T-helper 17 cell (primary cell): ENCODE measurements at places on chromosomes 3 and 15. TPM values are rescaled to one million over a fixed set of nuclear protein-coding genes. Genes with fewer than 3 reads are reported as not detected.
A peak's percentile ranks its signal among the peaks of the same experiment; 100 is the strongest.

BOC gene
- total RNA-seq = not detected

- H3K4me1 ChIP-seq = no peaks in the 10 kb centered on the region
- peaks cover 5% of the 10 kb centered on the region for H3K36me3 ChIP-seq
- H3K27ac ChIP-seq = no peak overlapping the region
- DNase-seq = no peak
- H3K4me3 ChIP-seq = no peak overlapping the region
These were observed 20.2 kb downstream of the GBE1 start for GRCh38 chr3:81741216-81741615.

- no peak for DNase-seq
- H3K27ac ChIP-seq = no peak overlapping the region
- H3K4me3 ChIP-seq = no peak overlapping the region
- no peaks in the 10 kb centered on the region for H3K36me3 ChIP-seq
These were observed 204.1 kb downstream of the STXBP5L start for GRCh38 chr3:121111914-121112612.

DNA sequence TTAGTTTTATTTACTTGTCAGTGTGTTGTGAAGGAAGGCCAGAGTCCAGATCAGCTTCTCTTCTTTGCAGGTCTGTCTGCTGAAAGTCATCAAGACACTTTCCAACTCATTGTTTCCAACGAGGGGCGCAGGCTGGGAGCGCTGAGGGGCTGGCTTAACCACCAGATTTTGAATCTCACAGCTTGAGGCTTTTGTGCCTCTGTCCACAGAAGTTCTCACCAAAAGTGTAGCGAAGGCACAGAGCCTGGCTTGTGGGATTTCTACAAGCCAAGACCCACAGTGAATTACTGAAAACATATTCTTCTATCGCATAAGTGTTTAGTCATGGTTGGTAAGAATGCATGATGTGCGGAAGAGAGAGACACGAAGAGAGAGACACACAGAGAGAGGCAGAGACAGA lies 35.2 kb downstream of the BHLHE40 start:
- H3K4me1 ChIP-seq = peaks cover 50% of the 10 kb centered on the region
- peak overlapping the region; percentile 10 for H3K4me3 ChIP-seq
- no peak for DNase-seq
- H3K36me3 ChIP-seq = no peaks in the 10 kb centered on the region
- peak overlapping the region; percentile 98 for H3K27ac ChIP-seq

- H3K27ac ChIP-seq = no peak overlapping the region
- no peaks in the 10 kb centered on the region for H3K4me1 ChIP-seq
- no peak overlapping the region for H3K4me3 ChIP-seq
- no peak for DNase-seq
- no peaks in the 10 kb centered on the region for H3K36me3 ChIP-seq
These were observed 459.2 kb upstream of the ALCAM start for GRCh38 chr3:104907507-104907906.

- H3K27ac ChIP-seq = no peak overlapping the region
- no peaks in the 10 kb centered on the region for H3K36me3 ChIP-seq
- no peak overlapping the region for H3K4me3 ChIP-seq
- H3K27me3 ChIP-seq = no peaks in the 10 kb centered on the region
These were observed 13.9 kb downstream of the STAC start for GRCh38 chr3:36394176-36394575.

DNA sequence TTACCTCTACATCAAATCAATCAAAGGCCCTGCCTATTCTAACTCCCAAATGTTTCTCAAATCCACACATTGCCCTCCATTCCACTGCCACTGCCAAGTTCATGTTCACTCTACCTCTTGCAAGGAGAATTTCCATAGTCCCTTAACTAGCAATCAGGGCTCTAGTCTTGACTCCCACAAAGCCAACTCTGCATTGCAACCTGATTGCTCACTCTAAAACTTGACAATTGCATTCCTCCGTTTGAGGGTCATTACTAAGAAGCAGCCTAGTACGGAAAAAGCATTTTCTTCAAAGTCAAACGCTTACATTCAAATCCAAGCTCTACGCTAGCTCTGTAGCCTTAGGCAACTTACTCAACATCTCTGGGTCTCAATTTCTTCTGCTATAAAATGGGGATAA lies 1.2 kb downstream of the CPA3 start:
- peaks cover 7% of the 10 kb centered on the region for H3K36me3 ChIP-seq
- H3K27ac ChIP-seq = no peak overlapping the region
- H3K4me1 ChIP-seq = no peaks in the 10 kb centered on the region
- no peak for DNase-seq
- H3K27me3 ChIP-seq = peaks cover 57% of the 10 kb centered on the region

DNA sequence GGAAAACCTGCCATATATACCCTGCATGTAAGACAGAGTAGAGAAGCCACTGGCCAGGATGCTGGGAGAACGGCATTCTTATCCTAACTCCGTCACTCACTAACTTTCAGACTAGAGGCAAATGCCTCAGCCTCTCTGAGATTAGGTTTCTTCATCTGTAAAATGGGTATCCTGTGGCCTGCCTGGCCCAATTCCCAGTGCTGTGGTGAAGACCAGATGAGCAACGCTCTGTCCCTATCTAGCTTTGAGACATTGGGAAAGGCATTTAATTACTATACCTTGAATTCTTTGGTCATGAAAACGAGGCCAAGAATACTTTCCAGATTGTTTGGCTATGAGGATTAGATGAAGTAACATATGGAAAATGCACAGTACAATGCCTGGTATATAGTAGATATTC lies 35.9 kb downstream of the CEMIP start:
- peaks cover 48% of the 10 kb centered on the region for H3K27me3 ChIP-seq
- no peaks in the 10 kb centered on the region for H3K36me3 ChIP-seq
- DNase-seq = no peak
- H3K4me3 ChIP-seq = no peak overlapping the region

DNA sequence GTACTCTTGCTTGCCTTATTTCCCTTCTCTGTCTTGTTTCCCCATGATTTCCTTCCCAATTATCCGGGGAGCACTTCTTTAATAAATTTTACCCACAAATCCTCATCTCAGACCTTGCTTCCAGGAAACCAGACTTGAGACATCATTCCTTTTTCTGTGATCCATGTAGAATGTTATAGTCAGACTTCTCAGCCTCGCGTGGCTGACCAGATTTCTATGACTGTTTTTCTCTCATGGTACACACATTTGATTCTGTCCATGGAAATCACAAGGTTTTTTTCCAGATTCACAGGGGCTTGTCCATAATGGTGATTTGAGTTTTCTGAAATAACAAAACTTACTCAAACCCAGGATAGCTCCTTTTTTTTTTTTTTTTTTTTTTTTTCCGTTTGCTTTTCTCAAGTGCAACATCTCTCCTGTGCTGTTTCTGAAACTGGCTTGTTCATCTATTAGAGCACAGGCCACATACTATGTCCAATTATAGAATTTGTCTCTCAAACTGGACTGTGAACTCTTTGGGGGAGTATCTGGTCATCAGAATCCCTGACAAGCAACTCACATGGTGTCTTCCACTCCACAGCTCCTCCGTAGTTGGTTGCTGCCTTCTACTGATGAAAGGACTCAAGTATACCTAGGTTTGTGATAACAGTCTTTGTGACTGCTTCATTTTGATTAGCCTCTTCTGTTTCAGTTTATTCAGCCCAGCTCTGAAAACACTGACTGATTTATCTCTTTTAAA lies 50.8 kb downstream of the RBMS3 start:
- no peak for DNase-seq
- H3K27me3 ChIP-seq = no peaks in the 10 kb centered on the region
- no peaks in the 10 kb centered on the region for H3K4me1 ChIP-seq
- H3K36me3 ChIP-seq = no peaks in the 10 kb centered on the region
- H3K4me3 ChIP-seq = no peak overlapping the region

GRCh38 chr15:52172869-52173268 lies 18.3 kb downstream of the GNB5 start:
- DNase-seq = no peak
- no peak overlapping the region for H3K27ac ChIP-seq
- no peaks in the 10 kb centered on the region for H3K27me3 ChIP-seq
- H3K36me3 ChIP-seq = no peaks in the 10 kb centered on the region
- peaks cover 41% of the 10 kb centered on the region for H3K4me1 ChIP-seq
